ENCODE measurements at places on chromosomes 11 and 22.

DNA sequence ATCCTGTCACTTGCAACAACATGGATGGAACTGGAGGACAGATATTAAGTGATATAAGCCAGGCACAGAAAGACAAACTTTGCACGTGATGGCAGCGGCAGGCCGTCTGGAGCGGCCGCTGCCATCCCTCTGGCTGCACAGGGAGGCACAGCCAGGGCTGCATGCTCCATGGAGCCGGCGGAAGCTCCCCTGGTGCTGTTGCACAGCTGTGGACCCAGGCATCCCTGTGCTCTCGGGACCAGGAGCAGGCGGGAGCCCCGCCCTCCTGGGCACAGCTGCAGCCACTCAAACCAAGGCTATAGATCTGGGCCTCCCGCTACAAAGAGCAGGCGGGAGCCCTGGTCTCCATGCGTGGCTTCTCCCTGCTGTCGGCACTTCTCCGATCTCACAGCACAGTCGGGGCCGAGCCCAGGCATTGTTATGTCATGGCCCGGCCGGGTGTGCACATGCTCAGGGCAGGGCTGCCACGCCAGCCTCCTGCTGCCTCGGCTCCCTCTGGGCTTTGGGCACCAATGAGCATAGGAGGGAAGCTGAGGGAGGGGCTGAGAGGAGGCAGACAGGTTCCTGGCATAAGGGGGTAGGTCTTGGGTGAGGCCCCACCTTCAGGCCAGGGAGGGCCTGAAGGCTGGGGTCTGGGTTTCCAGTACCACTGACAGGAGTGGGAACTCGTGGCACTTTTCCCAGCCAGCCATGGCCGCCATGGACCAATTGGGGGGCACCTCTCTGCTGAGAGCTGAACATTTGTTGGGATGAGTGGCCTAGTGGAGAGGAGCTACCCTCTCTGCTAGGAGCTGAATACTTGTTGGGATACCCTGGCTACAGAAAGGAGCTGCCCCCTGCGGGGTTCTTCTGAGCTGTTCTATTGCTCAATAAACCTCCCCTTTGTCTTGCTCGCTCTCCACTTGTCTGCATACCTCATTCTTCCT lies 16.7 kb downstream of the RRP8 start:
- DNase-seq, result no peak

DNA sequence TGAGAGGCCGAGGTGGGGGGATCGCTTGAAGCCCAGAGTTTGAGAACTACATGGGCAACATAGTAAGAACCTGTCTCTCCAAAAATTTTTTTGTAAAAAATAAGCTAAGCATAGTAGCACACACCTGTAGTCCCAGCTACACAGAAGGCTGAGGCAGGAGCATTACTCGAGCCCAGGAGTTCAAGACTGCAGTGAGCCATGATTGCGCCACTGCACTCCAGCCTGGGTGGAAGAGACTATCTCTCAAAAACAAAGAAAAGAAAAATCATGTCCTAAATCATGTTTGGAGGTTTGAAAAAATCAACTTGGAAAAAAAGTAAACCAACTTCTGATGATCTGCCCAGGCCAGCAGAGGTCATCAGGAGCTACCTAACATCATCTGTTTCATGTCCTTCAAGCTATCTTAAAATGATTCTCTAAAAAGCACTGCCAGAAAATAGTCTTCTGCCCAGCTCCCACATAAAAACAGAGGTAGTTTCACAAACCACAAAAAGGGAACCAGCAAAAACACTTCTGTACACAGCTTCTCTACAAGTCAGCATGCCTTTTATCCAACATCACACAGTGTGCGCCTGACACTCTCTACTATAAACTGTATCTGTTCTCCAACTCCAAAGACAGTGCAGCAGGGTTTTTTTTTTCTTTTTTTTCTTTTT lies 165.0 kb downstream of the SOX6 start:
- DNase-seq, result no peak

DNA sequence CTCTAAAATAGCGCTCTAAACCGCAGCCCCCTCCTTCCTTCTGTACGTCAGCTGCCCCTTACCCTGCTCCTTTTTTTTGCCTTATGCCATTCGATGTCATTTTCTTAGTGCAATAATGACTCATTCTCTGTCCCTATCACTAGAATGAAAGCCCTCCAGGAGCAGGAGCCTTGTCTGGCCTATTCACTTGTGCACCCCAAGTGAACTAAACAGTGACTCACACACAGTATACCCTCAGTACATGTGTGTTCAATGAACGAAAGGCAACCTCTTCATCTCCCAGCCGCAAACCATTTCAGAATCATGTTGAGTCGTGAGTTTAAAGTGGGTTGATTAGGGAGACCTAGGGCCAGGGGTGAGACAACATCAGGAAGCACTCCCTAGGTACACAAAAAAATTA lies 50.7 kb upstream of the SPATA19 start:
- DNase-seq, result no peak

DNA sequence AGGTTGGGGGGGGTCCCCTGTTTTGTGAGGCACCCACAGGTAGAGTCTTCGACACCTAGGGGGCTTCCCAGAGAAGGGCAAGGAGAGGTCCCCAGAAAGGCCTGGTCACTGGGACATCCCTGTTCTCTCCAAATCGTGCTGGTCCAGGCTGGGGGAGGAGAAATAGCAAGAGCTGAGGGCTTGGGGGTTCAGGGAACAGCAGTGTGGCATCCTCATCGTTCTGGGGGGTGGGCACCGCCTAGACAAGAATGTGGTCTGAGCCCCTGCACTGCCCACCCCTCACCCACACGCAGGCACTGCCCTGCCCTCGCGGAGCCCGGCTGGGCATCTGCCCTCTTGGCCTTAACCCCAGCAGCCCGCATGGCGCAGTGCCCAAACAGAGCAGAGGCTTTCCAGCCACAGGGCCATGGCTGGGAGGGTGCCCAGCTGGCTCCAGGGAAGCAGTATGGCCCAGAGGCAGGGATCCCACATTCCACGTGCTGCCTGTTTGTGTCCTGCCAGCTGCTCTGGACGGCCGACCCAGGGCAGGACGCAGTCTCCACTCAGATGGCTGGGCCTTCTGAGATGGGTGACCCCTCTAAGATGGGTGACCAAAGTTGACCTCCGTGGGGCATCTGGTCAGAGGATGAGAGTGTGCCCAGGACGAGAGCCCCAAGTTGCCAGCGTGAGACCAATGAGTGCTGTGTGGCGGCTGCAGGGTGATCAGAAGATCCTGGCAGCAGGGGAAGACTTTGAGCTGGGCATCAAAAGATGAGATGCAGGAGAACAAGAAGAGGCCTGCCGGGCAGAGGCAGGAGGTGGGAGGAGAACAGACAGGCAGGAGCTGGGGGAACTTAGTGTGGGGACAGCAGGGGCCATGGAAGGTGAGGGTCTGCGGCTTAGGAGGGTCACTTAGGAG lies 14.4 kb downstream of the SCARF2 start:
- no peak for DNase-seq

GRCh38 chr11:124041254-124041653 lies at the start of gene OR10G7:
OR10G7 (minus strand) TSS chr11:124041325; CDS start chr11:124039001, 2,324 bp downstream.
- DNase-seq, result no peak
